Nasal cavity respiratory epithelium epithelial cell of viscerocranial mucosa (primary cell): ENCODE measurements at places on chromosomes 16 and 17. TPM values are rescaled to one million over a fixed set of nuclear protein-coding genes. Genes with fewer than 3 reads are reported as not detected.

Gene MMP28
- total RNA-seq: 31.8 and 151 TPM in 2 replicates

Gene CENPT
- total RNA-seq: 10.3 and 16.2 TPM in 2 replicates

Gene ADAMTS18
- not detected in 2 replicates for total RNA-seq

Gene CDRT15L2
- not detected in 2 replicates for total RNA-seq

Gene ACADVL
- total RNA-seq: 172 and 221 TPM in 2 replicates

Gene KRTAP9-9
- not detected in 2 replicates for total RNA-seq

Gene ENPP7
- total RNA-seq: not detected in 2 replicates

Gene EVI2B
- under 0.01 TPM in 1 of 2 replicates, not detected in the other for total RNA-seq

Gene FTO
- 40.7 and 93.8 TPM in 2 replicates for total RNA-seq

Gene PTX4
- not detected in 2 replicates for total RNA-seq

Gene RAB26
- total RNA-seq: 0.28 and 0.34 TPM in 2 replicates

Gene SLC47A1
- 0.34 and 0.57 TPM in 2 replicates for total RNA-seq

Gene APPBP2
- 19.1 and 32.5 TPM in 2 replicates for total RNA-seq

Gene HIC1
- total RNA-seq: 1.4 and 3.3 TPM in 2 replicates

Gene GPR142
- not detected in 2 replicates for total RNA-seq

Gene SPPL2C
- not detected in 2 replicates for total RNA-seq

Gene RASL10B
- 0.57 and 0.68 TPM in 2 replicates for total RNA-seq

Gene SMTNL2
- not detected in 2 replicates for total RNA-seq

Gene CDYL2
- 2.1 and 4.1 TPM in 2 replicates for total RNA-seq

Gene EFCAB5
- total RNA-seq: under 0.01 and 0.14 TPM in 2 replicates

Gene ZG16
- not detected in 2 replicates for total RNA-seq

Gene PRSS8
- 31.1 and 54.2 TPM in 2 replicates for total RNA-seq

Gene ZFHX3
- total RNA-seq: 3.8 and 12.4 TPM in 2 replicates
